LHCN-M2 (cell line): ENCODE measurements at places on chromosomes 7 and 10. TPM values are rescaled to one million over a fixed set of nuclear protein-coding genes. Genes with fewer than 3 reads are reported as not detected.

ASZ1 gene
- not detected in 2 replicates for total RNA-seq

NODAL gene
- total RNA-seq: not detected in 2 replicates

FGL2 gene
- total RNA-seq: 8.1 and 8.8 TPM in 2 replicates

DNA sequence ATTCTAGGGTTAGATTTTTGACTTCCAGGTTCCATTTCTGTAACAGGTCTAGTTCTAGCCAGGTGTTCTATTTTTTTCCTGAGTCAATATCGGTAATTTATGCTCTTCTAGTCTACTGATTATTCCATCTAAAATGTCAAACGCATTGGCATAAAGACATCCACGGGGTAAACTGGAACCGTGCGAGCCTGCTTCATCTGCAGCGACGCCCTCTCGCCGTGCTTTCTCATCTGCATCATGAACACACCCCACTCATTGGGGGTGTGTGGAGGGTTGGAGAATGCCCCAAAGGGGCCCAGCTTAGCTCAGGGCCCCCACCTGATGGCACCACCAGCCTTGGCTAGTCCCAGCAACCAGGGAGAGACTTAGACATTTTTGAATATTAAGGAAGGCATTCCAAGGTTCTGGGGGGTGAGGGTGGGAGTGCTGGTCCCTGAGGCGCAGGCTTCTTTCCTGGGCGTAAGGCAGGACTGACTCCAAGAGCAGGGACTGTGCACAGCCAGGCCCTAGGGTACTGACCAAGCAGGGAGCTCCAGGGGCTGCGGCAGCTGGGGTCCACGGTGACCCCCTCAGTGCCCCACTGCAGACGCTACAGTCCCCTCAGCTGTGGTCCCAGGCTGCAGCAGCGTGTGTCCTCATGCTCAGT is 12.9 kb upstream of the CRYGN start:
- no peak for DNase-seq

DNA sequence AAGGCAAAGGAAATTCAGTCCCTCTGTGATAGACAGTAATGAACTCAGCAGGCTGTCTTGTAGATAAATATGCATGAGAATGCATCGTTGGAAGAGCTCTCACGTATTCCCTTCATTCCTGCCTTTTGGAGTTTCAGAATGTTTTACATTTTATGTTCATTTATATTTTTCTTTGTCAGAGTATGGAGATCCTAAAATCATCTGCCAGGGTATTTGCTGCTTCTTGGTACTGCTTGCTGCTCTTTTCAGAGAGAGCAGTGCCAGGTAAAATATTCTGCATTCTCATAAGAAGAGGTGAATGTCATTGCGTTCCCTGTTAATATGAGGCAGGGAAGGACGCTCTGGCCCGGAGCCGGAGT is 290.2 kb downstream of the CCDC3 start:
- DNase-seq: no peak

- no peak for DNase-seq
Observed at GRCh38 chr10:24982319-24983112, 30.1 kb upstream of the PRTFDC1 start.

- peak; percentile 98 for DNase-seq
Observed at GRCh38 chr10:31315453-31315852, 3.6 kb upstream of the ZEB1 start.

DNA sequence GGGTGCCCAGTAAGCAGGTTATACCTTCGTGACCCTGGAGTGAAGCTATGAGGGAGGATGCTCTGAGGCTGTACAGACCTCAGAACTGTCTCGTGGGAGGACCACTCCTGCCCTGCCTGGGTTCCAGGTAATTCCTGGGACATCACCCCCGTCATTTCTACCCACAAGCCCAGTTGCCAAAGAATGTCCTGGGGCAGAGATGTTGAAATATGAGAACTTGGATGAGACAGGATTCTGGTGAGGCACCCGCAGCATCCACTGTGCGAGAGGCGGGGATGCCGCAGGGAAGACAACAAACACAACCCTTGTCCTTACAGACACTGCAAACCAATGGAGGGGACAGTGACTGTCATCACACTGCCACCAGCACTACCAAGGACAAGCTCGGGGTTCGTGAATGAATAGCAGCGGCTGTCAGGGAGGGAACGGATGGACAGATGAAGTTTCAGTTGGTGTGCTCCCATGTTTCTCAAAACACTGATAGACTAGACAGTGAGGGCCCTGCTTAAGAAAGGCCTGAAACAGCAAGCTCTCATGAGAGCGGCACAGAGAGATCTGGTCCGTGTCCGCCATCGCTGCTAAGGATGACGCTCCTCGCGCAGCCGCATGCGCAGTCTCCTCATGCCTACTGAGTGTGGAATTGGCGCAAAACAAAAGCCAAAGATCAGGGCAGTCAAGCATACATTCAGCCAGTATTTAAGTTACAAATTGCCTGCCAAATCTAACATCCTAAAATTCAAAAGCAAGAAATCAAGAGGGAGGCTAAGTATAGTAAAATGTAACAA is 82.0 kb upstream of the RHEB start:
- no peak for DNase-seq

DNA sequence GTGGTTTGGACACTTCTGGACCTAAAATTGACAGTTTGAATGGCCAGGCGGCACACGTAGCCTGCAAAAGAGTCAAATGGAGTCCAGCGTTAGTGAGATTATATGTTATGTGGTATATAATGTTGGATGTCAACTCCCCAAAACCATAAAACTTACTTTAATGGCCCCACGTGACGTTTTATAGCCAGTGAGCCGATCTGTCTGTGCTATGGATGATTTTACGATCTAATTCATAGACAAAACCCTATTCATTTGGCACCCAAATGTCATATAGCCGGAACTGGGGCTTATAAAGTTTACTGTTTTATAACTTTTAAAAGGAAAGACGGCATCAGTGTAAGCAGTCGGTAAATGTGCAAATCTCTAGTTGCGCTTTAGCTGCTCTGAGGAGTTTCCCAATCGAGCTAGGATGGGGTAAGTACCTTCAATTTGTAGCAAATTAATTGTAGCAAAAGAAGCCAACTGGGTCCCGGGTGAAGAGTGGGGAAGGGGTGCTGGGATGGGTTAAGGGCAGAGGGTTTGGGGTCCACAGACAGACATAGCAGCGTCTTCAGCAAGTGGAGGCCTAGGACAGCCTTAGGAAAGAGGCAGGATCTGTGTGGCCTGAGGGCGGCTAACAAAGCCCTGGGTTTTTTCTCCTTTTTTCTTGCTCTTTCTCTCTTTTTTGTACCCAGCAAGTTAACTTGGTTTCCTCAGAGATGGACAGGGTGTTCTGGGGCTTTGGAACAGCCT is 3.2 kb downstream of the HOXA5 start:
- no peak for DNase-seq

GRCh38 chr7:72805526-72806494 is 22.2 kb downstream of the TYW1B start:
- DNase-seq: peak; percentile 98

DNA sequence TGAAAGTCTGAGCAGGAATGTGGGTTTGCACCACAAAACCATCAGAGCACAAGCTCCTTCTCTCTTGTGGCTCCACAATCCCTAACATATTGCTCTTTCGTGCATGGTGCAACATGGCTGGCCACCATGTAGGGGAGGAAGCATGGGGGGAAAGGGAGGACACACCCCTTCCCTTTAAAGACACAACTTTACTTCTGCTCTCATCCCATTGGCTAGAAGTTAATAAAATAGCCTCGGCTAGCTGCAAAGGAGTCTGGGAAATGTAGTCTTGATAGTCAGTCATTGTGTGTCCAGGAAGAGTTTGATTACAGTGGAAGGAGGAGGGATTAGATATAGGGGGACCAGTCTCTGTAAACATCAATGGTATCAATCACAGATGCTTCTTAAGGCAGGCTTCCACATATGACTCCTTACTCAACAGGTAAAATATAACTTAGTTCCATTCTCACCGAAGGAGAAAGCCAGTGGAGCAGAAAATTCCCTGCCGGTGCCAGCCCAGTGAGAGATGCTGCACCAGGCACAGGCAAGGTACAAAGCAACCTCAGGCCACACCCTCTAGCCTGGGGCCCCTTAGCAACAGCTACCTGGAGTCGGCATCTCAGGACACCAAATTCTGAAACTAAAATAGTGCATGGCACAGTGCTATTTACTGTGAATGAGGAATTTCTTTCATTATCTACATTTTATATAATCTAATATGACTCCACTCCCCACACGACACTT is 124.7 kb upstream of the CTBP2 start:
- DNase-seq: peak; percentile 3

- DNase-seq: no peak
Observed at GRCh38 chr10:92778091-92778490, 70.2 kb upstream of the EXOC6 start.

DNA sequence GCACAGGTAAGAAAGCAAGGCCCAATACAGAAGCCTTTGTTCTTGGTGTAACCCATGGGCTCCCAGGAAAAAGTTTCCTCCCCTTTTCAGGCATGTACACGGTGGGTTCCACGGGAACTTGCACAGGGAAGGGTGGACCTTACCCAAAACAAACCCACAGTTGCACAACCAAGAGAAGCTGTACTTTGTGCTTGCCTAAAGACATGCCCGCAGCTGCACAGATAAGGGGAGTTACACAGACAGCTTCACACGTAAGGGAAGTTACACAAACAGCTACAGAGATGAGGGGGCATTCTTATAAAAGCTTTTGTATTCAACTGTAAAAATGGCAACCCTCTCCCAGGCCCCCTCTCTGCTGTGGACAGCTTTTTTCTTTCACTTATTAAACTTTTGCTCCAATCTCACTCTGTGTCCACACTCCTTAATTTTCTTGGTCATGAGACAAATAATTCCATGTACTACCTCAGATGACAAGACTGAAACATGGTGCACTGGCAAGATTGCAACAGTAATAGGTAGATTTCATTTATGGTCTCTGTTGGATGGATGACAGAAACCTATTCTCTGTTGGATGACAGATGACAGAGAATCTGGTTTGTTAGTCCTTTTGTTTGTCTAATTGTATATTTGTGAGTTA is 72.9 kb downstream of the ATE1 start:
- DNase-seq: no peak

DNA sequence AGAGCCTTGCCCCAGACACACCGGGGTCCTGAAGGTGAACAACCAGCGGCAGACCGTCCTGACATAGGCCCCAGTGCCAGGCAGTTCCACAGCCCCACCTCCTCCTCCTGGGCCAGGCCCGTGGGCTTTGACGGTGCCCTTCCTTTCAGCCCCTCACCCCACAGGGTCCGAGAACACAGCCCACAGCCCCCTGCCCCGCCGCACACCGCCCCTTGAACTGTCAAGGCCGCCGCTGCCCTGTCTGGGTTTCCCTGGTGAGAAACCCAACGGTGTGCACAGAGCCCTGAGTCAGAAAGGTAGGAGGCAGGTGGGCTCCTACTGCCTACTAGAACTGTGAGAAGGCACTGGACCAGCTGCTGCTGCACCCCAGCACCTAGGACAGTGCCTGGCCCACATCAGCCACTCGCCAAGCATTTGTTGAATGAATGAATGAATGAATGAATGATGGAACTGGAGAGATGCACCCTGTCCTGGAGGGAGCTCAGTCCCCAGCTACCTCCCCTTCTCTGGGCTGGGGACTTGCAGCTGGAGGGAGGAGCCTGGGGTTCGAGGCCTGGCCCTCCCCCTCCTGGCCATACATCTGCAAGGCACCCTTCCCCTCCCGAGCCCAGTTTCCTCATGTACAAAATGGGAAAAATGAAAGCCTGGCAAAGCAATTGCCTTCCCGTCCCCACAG is 117.9 kb downstream of the SLIT1 start:
- no peak for DNase-seq

DNA sequence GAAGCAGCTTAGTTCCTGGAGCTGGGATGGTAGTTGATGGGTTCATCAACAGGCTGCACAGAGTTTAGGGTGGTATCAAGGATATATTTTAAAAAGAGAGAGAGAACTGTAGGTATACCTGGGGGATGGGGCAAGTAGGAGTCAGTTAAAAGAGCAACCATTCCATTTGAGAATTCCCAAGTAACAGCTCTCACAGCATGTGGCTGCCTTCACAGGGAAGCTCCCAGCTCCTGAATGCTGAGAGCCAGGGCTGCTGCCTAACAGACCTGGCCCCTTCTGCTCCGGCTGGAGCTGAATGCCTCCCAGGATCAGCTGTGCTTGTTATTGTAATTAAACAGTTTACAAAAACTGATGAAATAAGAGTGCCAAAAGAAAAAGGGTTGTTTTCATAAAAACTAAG is 58.8 kb upstream of the GPR26 start:
- DNase-seq: no peak

DNA sequence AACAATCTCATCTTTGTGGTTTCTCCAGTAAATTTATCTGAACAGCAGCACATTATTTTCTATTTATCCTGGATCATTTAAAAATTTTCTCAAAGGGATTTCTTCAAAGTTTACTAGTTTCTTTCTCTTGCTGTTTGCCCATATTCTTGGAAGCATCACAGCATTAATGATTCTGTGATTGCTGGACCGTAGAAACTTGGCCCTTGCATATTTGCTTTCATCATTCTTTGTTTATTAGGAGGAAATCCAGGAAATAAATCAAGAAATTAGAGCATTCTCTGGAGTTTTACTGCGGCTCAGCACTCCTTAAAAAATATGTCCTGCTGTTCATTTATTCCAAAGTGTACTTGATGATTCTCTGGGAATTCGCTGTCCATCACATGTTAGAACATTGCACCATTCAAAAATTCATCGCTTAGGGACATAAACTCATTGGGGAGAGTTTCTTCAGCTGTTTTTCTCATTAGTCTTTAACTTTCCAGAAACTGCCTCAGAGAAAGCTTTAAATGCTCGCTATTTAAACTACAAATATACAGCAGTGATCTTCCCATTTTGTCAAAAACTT is 264.0 kb upstream of the CDC14C start:
- DNase-seq: peak; percentile 8

DNA sequence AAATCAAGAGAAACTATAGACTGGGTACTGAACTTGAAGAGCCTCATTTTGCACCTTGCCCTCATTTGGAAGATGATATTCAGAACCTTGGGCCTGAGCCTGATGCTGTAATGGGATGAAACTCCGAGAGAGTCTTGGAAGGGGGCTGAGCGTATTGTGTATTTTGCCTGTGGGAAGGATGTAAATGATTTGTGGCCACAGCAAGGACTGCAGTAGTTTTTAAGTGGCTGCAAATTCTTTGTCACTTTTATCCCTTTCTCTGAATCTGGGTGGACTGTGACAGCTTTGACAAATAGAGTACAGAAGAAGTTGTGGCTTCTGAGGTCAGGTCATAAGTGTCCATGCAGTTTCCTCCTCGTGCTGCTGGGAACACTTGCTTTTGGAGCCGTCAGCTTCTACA is 221.2 kb downstream of the ADRA2A start:
- DNase-seq: no peak

DNA sequence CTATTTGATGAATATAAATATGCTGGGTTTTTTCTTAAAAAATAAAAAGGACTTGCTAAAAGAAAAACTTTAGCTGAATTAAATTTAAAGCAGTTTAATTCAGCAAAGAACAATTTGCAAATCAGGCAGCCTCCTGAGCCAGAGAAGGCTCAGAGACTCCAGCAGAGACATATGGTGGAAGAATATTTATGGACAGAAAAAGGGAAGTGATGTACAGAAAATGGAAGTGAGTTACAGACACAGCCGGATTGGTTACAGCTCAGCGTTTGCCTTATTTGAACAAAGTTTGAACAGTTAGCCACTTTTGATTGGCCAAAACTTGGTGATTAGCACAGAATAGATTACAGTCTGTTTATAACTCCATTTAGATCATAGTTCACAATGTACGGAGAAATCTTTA is 110.3 kb downstream of the GAD2 start:
- DNase-seq: no peak
